Activated CD4-positive, alpha-beta T cell treated with anti-CD3 and anti-CD28 coated beads, Interleukin-2, amount 50 U/mL, for 16 hours (primary cell): ENCODE measurements at places on chromosomes 6 and 20.

- DNase-seq = no peak
These were observed 36.3 kb downstream of the MARCKS start for GRCh38 chr6:113893451-113893850.

DNA sequence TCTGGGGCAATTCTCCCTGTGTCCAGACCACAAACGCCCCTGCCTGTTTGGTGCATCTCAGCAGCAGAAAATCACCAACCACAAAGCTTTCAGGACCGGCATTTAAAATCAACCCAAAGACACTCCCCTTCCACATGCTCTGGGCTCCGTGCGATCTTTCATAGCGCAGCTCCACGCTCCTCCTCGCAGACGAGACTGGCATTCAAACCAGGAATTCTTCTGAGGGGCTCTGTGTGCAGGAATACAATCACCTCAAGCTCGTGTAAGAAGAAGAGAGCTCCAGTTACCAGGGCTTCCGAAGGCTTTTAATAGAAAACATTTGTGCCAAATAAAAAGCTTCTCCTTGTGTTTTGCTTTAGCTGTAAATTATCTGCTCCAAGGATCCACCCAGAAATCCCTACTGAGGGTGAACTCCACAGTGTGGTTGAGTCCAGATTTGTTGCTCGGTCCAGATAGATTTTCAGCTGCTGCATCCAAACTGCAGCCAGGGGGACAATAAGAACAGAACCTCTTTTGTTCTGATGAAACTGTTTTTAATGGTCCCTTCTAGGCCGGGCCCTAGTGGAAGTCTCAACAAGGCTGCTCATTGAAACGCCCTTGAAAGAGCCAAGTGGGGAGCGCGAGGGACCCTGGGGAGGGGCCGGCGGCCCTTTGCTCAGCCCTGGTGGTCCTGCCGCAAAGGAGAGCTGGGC lies 16.4 kb upstream of the BMP7 start:
- DNase-seq = no peak

GRCh38 chr20:48661575-48662455 lies 166.0 kb downstream of the PREX1 start:
- no peak for DNase-seq

DNA sequence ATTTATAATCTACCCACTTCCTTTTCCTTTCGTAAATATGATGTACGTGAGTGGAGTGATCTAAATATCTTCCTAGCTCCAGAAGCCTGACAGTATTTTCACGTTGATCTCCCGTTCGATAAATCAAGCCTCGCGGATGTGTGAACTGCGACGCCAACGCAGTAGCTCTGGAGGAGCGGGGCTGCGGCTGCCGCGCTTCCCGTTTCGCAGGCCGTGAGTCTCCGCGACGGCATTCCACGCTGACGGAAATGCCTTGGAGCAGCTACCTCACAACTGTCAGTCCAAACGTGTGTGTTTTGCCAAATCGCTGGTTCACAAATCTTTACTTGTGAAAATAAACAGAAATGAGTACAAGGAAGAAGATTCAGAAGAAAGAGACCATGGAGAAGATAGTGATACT lies 41.2 kb downstream of the BTBD3 start:
- no peak for DNase-seq

DNA sequence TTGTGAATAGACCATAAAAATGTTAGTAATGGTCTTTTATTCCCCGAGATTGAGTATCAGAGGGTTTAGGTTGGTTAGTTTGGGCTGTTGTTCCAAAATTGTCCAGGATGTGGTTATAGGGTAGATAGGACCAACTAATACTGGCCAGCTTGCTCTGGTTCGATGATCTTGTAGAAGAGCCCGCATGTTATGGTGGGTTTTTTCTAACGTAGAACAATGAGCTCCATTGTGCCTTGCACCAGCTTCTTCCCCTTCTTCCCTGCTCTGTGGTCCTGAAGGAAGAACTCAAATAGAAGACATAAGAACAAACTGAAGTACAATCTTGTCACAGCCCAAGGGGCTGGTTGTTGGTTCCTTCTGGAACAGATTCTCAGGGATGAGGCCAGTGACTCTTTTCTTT lies 70.5 kb downstream of the RREB1 start:
- DNase-seq = no peak

GRCh38 chr6:99879431-99879830 lies 114.6 kb downstream of the MCHR2 start:
- no peak for DNase-seq

GRCh38 chr20:49657118-49657901 lies 56.4 kb downstream of the B4GALT5 start:
- DNase-seq = peak; percentile 32

- no peak for DNase-seq
These were observed 24.2 kb downstream of the GLP1R start for GRCh38 chr6:39072830-39073229.

DNA sequence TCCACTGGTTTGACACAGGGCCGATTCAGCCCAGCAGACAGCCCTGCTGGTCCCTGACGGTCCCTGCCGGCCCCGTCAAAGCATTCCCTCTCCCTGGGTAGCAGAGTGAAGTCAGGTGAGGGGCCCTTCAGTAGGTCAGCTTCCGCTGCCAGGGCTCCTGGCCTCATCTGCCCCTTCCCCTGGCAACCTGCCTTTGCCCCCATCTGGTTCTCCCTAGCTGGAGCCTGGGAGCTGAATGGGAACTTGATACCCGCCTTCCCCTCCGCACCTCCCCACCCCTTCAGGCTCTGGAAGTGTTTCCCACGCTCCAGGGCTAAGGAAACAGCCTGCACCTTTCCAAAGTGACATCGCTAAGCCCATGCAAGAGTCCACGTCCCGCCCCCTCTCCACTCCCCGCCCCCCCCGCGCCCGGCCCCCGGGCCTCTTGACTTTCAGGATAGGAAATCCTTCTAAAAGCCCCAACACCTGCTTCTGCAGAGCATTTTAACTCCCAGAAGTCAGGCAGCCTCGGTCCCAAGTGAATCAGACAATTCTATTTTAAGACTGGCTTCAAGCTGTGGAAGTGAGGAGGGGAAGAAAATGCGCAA lies 53.3 kb downstream of the ISM1 start:
- DNase-seq = no peak

GRCh38 chr6:139378882-139379341 lies 4.5 kb upstream of the CITED2 start:
- DNase-seq = peak; percentile 26

GRCh38 chr6:166489301-166490155 lies 97.0 kb downstream of the RAMACL start:
- no peak for DNase-seq

DNA sequence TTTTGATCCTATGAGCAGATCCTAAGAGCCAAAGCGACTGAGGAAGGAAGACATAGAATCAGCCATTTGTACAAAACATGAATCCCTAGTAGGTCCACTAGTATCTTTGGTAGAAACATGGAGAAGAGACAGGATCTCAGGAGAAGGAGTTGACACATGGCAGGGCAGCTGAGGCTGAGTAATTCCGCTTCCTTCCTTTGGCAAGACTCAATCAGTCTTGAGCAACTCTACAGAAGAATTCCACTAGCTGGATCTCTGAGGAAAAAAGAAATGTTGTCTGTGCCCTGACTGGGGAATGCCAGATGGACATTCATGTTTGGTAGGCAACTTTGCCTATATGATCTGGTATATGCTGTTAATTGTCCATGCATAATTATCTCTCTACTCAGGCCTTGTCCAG lies 35.3 kb downstream of the ESR1 start:
- no peak for DNase-seq

GRCh38 chr6:43147691-43148477 lies 23.2 kb upstream of the SRF start:
- DNase-seq = no peak

DNA sequence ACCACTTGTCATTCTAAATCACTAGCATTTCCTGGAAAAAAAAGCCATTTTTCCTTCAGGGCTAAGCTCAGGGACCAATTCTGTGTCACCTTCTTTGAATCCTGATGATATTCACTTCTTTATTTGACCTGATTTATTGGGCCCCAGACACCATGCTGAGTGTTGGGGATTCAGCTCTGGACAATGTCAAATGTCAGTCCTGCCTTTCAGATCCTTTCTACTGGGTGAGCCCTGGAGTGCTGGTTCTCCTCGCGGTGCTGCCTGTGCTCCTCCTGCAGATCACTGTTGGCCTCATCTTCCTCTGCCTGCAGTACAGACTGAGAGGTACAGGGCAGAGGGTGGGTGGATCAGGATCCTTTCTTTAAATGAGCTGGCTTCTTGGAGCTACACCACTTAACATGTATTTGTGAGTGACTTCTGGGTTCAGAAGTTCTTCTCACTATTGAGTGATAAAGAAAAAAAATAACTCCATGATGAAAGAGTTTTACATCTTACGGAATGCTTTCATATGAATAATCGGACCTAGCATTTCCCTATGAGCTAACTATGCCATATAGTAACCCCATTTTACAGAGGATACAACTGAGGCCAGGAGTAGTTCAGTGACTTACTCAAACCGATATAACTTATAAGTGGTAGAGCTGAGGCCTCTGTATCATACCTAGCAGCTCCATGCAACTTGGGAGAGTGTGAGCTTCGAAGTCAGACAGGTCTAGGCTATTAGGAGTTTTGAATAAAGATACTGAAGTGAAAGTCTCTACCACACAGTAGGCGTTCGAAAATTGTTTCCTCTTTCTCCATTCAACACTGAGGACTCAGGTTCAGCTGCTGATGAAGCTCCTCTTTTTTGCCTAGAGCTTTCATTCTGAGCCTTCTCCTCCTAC lies 9.3 kb downstream of the MOG start:
- no peak for DNase-seq

DNA sequence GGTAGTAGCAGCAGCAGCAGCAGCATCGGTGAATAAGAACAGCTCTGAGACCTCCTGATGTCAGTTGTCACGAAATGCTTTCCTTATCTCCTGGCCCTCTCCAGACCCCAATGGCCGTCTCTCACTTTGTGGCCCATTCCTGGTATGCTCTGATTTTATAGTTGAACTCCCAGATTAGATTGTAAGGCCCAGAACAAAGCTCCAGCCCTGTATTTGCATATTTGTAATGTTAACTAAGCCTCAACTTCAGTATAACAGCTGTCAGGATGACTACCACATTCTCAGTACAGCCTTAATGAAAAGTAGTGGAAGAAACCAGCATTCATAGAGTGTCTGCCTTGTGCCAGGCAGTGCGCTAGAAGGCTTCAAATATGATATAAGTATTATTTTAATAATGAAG lies 180.9 kb downstream of the SASH1 start:
- DNase-seq = no peak

DNA sequence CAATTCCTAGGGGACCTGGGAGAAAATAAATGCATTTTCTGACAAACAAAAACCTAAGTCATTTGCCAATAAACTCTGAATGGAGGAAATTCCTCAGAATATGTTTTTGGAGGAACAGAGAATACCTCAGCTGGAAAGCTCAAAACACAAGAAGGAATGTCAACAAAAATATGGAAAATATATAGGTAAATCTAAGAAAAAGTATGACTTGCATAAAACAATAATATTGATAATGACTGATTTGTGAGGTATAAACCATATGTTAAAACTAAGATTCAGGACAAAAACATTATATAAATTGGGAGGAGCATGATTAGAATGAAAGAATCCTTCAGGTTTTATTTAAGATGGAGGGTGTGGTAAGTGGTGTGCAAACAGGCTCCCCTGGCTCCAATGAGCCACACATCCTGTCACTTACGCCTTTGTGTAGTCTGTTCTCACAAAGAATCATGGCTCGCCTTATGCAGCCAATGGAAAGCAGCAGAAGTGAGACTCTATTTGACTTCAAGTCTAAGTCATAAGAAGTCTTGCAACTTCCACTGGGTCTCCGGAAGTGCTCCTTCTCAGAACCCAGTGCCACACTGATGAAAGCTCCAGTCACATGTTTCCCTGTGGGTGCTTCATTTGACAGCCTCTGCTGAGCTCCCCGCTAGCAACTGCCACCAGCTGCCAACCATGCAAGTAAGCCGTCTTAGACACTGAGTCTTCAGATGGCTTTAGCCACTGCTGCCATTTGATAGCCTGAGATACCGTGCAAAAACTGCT lies 8.1 kb downstream of the CFAP61 start:
- no peak for DNase-seq
